ENCODE measurements at places on chromosomes 13 and 19.

GRCh38 chr13:27125357-27126282 is 46.0 kb downstream of the USP12 start:
- DNase-seq: no peak

GRCh38 chr13:42638886-42639285 is 64.9 kb downstream of the TNFSF11 start:
- DNase-seq: no peak

DNA sequence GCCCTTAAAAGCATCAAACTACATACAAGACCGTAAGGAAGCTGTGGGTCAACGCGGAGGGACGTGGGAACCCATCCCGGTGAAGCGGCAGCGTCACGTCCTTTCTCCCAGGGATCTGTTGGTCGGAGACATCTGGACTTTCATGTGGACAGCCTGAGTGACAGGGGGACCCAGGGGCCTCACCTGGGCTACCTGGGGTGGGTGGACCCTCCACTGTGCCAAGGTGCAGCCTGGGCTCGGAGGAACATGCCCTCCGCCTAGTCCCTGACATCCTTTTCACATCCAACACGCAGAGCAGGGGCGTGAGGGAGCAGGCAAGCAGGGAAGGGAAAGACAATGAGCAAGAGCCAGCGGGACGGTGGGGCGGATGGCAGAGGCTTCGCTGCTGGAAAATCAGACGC is 13.8 kb upstream of the GARIN5A start:
- DNase-seq: no peak

- DNase-seq: no peak
These were observed 818.7 kb upstream of the GPC6 start for GRCh38 chr13:92407858-92408257.

- DNase-seq: no peak
These were observed 9.5 kb downstream of the NKPD1 start for GRCh38 chr19:45151320-45151719.

DNA sequence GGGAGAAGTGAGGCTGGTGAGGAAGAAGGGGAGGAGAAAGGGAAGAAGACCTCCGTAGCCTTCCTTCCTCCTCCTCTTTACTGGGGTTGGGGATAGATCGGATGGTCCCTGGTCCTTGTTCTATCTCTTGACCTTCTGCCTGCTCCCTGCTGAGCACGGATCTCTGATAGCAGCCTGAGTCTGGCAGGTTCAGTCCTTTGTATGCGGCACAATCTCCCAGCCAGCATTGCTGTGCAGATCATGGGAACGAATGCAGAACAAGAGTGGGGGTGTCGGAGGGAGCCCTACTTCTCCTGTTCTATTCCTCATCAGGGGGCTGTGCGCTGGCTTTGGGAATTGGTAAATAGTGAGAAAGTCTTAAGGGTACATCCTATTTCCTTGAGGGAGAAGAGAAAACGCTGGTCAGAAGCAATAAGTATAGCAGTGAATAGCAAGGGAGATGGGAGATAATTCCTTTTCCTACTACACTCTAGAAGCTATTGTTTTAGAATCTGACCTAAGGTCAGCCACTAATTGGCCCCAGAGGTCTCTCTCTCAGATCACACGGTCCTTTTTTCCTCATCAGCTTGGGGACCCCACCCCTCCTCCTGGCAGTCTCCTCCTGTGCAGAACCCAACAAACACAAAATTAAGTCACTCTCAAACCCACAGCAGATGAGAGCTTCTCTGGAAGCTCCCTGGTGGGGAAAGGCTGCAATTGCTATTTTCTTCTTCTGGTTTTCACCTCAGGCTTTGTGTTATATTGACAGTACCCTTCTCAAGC is 41.0 kb downstream of the KL start:
- DNase-seq: peak; percentile 29

DNA sequence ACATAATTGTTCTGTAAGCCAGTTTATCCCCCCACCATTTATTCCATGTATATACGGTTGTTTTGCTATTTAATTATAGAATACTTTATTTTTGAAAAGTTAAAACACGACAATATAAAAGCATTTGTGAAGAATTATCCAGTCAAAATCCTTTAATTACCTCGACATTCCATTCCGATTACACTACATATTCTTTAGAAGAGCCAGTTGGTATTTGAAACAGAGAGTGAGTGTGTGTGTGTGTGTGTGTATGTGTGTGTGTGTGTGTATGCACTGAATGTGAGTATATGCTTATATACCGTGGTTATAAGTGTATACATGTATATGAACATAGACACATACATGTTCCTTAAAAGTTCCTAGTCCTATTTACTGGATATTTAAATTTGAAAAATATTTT is 87.8 kb upstream of the KLF5 start:
- peak; percentile 8 for DNase-seq

DNA sequence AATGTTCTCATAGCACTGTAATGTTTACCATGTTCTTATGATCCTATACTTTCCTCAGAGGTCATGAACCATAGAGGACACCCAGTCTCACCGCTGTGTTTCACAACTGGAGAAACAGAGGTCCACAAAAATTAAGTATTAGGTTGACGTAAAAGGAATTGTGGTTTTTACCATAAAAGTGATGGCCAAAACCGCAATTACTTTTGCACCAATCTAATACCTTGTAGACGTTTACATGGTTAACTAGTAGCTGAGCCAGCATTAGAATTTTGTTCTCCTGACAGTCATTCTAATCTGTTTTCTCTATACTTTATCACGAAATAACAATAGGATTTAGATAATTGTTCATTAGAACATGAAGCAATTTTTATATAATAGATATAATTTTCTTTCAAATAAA is 763.4 kb upstream of the ARGLU1 start:
- no peak for DNase-seq

DNA sequence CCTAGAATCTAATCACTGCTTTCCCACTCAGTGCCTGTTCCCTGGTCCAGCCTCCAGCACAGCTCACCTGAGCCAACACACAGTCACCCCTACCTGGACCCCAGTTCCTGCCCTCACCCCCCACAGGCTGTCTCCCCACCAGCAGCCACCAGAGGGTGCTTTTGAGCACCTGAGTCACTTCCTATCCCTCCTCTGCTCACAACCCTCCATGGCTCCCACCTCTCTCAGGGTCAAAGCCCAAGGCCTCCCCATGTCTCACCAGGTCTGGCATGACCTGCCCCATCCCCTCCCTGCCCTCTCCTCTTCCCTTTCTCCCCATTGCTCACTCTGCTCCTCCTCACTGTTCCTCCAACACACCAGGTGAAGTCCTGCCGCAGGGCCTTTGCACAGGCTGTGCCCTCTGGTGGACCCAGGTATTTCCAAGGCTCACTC is 7.1 kb upstream of the DPP9 start:
- no peak for DNase-seq

- no peak for DNase-seq
These were observed 24.5 kb downstream of the EFNA2 start for GRCh38 chr19:1309977-1310852.

GRCh38 chr19:41264581-41265394 is 616 bp downstream of the HNRNPUL1 start:
- DNase-seq: peak; percentile 49

DNA sequence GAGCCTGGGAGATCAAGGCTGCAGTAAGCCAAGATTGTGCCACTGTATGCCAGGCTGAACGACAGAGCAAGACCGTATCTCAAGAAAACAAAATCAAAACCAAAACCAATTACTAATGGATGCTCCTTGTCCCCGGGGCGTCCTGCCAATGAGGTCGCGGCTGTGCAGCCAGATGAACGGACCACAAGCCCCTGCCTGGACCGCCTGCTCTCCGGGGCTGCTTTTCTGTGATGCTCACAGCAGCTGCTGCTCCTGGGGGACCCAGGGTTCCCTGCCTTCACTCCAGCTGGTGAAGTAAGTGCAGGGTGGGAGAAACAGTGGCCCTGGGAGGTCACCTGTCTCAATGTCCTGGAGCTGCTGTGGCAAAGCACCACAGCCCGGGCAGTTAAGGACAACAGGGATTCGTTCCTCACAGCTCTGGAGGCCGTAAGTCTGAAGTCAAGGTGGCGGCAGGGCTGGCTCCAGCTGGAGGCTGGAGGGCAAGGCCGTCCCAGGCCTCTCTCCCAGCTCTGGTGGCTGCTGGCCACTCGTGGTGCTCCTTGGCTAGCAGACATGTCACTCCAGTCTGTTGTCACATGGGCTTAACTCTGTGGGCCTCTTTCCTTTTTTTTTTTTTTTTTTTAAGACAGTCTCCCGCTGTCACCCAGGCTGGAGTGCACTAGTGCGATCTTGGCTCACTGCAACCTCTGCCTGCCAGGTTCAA is 10.1 kb downstream of the COPE start:
- no peak for DNase-seq

- no peak for DNase-seq
These were observed 3.9 kb downstream of the ZNF266 start for GRCh38 chr19:9431475-9431874.

- DNase-seq: no peak
These were observed 64.0 kb upstream of the GSX1 start for GRCh38 chr13:27728271-27728670.

- DNase-seq: no peak
These were observed 58.7 kb upstream of the NBEA start for GRCh38 chr13:34883396-34883795.

DNA sequence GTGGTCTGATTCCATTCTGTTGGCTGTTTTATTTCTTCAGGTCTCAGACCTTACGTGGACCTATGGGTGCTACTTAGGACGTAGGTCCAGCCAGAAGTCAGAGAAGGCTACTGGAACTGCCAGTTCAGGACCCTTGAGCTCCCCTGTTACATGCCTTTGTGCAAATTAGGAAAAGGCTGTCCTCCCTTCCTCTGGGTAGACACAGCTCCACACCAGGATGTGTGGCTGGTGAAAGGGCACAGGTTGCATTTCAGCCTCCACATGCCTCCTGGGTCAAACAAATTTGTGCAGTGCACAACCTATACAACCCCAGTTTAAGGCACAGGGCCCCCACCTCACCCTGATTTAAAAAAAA is 43.9 kb upstream of the MAP3K10 start:
- DNase-seq: no peak

Data from HCEC 1CT (cell line).